ENCODE measurements at places on chromosomes 5 and 9.

DNA sequence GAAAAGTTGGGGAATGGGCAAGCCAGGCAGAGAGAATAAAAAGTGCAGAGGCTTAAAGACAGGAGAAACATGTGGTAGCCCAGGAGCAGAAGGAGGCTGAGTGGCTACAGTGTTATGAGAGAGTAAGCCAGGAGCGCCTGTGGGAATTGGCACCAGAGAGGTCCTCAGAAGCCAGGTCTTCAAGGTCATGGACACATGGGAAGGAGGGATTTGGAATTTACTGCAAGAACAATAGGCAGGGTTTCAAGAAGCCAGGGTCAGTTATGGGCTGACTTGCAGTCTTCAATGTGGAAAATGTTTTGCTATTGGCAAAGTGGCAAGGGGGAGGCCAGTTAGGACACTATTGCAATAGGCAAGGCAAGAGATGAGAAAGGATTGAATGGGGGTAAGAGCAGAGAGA, 29.3 kb downstream of the ERAP1 start:
- no peak for DNase-seq

- no peak for DNase-seq
These were observed 240.2 kb upstream of the NFIL3 start for GRCh38 chr9:91663858-91664257.

DNA sequence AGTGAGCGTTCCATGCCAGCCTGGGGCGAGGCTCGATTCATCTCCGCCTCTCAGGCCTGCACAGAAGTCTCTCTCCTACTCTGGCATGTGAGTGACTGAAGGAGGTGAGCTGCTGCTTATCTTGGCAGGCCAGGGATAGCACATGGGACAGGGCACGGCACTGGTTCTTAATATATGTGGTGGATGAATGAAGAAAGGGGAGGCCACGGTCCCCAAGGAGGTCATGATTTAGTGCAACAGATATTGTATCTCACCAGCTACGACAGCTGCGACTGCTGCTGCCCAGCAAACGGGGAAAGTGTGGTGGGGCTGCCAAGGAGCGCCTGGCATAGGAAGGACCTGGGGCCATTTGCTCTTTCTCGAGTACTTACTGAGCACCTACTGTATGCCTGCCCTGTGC, 19.3 kb upstream of the MAPK9 start:
- DNase-seq: no peak

- no peak for DNase-seq
These were observed 190.5 kb downstream of the NXNL2 start for GRCh38 chr9:88725300-88726019.

DNA sequence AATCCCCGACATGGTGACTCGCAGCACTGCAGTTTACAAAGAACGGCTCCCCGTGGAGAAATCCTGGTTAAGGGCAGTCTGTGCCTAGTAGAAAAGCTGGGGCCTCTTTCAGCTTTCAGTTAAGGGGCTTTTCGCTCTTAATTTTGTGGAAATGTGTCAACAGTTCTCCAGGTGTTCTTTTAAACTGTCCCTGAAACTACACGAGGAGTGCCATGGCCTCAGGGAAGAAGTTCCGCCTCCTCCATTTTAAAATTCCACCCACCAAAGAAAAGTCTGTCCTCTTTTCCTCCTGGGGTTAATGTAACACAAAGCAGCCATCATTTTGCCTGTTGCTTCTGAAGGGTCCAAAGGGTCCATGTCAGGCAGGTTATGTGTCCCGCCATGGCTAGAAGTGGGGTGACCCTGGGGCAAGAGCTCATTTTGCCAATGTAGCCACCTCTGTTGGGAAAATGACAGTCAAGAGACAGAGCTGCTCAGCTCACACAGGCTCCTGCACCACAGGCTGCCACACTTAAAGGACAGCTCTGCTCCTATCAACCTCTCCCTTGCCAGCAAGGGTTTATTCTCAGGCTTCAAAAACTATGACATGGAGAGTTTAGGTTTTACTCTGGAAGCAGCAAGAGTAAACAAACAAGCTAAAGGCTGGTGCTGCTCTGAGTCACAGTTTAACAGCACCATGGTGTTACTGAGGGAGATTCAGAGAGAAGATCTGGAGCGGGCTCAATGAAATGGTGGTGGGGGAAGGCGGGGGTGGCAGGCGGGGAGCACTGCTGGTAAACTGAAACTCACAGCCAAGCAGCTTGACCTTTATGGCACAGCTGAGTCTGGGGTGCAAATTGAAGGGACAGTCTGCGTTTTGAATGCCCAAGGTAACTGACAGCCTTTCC, 3.2 kb downstream of the WHRN start:
- DNase-seq: no peak
